ENCODE measurements at places on chromosomes 6 and 20. TPM values are rescaled to one million over a fixed set of nuclear protein-coding genes. Genes with fewer than 3 reads are reported as not detected.

CBFA2T2 gene
- 5.0 TPM for total RNA-seq

LTB gene
- not detected for total RNA-seq

OLIG3 gene
- total RNA-seq, result not detected

DAAM2 gene
- total RNA-seq, result 2.5 TPM

SLC17A3 gene
- total RNA-seq, result not detected

ENPP5 gene
- 1.0 TPM for total RNA-seq

ZNF322 gene
- 18.4 TPM for total RNA-seq

LRRC1 gene
- 8.9 TPM for total RNA-seq

MAPK13 gene
- total RNA-seq, result 5.7 TPM

MPC1 gene
- total RNA-seq, result 17.9 TPM

PROCR gene
- 80.6 TPM for total RNA-seq

ID4 gene
- total RNA-seq, result 11.9 TPM

TFAP2A gene
- total RNA-seq, result not detected

SOX12 gene
- total RNA-seq, result 11.4 TPM

RHAG gene
- not detected for total RNA-seq

FOXC1 gene
- total RNA-seq, result 1.5 TPM

MOG gene
- total RNA-seq, result not detected

GSTA2 gene
- not detected for total RNA-seq

SLC26A8 gene
- not detected for total RNA-seq

ISM1 gene
- total RNA-seq, result 0.26 TPM

RCAN2 gene
- total RNA-seq, result 5.9 TPM

SLC22A3 gene
- total RNA-seq, result 4.0 TPM

EFCAB8 gene
- total RNA-seq, result under 0.01 TPM

AVP gene
- not detected for total RNA-seq

PTCRA gene
- total RNA-seq, result not detected

RGS19 gene
- 14.1 TPM for total RNA-seq

DLL1 gene
- 5.9 TPM for total RNA-seq

All from epithelial cell of alveolus of lung (primary cell).